ENCODE measurements at places on chromosomes 2 and 18.

GRCh38 chr2:168434146-168434545 is 21.9 kb upstream of the CERS6 start:
- DNase-seq: no peak

DNA sequence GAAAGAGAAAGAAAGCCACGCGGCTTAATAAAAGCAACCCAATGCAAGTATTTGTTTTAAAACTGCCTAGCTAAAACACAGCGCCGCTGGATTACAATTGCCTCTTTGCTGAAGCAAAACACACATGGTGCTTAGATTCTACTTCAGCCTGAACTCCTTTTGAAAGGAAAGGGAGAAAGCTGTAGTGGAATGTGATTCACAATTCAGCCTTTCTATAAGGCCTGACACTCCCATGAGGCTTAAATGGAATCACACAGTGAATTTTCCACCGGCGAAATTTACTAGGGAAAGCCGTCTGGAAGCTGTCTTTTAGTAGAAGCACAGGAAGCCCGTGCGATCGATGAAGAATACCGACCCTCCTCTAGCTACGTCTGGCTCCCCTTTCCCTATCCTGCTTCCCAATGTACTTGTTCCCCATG is 348.0 kb downstream of the DLGAP1 start:
- no peak for DNase-seq

DNA sequence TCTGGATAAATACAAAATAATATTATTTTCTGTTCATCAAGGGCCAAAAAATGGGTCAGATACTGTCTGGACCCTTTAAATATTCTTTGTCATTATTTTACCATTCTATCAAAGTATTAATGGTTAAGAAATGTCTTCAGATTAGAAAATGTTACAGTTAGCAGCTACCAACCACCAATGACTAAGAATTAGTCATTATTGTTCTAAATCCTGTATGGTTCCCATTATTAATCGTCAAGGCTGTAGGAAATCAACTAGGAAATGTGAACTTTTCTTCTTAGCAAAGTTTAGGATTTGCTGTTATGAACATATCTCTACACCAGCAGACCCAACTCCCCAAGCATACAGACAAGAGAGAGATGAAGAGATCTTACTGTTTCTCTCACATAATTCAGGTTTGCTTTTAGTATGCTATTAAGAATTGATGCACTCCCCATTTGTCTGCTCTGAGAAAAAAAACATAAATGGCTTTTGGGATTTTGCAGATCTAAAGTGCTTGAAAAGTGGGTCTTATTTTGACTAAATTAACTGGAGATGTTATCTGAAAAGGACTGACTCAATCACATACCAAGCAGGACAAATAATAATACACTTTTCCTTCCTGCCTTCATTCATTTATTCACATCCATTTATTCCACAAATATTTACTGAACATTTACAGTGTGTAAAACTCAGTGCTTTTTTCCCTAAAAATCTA is 147.7 kb downstream of the PPP1R1C start:
- no peak for DNase-seq

DNA sequence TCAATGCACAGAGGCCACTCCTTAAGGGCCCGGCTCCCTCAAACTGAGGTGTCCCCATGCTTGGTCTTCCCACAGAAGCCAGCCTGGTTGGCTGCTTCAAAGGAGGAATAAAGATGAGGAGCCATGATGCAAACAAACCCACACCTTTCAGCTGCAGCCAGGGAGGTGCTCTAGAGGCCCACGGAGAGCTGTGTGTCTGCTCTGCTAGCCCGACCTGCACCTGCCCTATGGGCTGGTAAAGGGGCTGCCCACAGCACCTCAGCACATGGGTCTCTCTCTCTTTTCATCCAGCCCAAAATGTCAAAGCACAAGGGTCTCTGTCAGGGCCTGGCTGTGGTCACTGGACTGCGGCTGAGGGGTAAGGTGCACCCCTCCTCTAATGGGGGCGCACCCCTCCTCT is 132.1 kb downstream of the MSH2 start:
- DNase-seq: no peak

DNA sequence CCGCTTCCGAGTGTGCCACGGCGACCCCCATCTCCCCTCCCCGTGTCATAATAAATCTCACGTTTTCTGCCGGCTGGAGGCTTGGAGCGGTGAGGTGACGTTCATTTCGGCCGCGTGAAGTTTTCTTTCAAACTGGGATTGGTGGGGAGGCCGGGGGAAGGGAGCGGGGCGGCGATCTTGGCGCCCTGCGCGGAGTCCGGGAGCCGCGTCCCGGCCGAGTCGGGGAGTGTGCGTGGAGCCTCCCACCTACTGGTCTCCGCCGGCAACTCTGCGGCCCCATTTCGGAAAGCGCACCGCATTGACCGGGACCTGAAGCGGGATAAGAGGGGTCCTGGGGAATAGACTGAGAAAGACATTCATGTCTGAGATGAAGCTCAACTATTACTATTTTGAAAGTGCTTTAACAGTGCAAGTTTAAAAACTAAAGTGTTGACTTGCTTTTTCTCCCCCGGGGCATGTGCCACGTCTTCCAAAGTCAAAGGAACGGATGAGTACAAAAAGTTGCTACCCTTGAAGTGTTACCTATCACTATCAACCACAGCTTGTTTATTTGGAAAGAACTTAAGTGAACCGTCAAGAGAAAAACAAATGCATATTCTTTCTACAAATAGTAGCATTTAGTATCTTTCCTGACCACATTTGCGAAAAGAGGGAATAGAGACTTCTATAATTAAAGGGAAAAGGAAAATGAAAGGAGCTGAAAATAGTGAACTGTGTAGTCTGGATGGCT is 818 bp upstream of the IKZF2 start:
- peak; percentile 74 for DNase-seq

- no peak for DNase-seq
These were observed 207.0 kb upstream of the AGAP1 start for GRCh38 chr2:235286622-235287374.

GRCh38 chr2:207088839-207089238 is 76.9 kb downstream of the KLF7 start:
- no peak for DNase-seq

DNA sequence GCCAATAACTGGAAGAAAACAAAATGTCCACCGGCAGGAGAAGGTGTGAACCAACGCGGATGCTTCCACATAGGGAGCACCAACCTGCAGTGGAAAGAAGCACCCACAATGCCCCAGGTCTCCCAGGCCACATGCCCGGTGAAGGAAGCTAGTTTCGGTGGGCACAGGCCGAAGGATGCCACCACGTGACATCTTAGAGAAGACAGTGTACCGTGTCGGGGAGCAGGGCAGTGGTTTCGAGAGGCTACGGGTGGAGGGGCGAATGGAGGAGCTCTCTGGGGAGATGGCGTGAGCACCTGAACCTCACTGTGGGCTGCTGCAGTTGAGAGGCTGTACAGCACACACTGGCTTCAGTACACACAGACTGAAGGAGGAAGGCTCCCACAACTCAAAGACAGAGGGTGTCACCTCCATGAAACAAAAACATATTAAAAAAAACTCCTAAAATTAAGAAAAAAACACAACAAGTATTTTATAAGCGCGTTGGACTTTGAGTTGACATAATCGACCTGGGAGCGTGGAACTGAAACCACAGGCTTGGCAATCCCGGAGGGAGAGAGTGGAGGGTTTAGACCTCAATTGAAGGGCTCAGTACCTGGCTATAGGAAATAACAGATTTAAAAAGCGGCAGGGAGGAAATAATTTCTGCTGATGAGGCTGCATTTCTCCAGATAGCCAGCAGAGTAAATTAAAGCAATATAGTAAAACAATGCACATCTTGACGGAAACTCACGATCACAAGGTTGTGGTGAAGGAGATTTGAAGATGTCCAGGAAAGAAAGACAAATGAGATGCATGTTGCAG is 160.1 kb downstream of the RTP5 start:
- no peak for DNase-seq

DNA sequence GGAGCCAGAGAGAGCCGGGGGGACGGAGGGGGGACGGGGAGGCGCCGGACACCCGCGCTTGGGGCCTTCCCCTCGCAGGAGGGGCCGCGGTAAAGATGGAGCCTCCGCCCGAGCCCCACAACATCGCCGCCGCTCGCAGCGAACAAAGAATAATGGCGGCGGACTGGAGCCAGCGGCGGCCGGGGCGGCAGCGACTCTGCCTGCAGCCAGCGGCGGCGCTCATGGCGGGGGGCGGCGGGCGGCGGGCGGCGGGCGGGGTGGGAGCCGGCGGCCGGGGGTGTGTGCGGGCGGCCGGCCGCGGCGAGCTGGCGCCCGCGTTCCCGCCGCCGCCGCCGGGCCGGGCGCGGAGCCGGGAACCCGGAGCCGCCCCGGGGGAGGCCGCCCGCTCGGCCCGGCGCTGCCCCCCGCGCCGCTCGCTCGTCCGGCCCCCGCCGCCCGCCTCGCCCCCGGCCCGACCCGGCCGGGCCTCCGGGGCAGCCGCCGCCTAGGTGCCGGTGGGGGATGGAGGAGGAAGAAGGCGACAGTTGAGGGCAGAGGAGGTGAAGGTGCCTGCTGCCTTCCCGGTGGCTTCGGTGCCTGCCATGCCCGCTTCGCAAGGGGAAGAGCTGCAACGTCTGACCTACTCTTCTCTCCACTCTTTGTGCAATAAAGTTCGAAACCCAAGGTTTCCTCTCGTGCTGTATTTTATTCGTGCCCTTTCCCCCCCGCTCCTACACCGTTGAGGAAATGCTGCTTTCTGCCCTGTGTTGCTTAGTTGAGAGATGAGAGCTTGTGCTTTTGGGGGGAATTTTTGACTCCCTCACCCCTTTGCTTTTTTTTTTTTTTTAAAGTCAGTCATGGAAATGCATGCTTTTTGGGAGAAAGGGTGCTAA is 634 bp downstream of the CREB1 start:
- peak; percentile 62 for DNase-seq

- no peak for DNase-seq
These were observed 89.2 kb upstream of the CTDP1 start for GRCh38 chr18:79590191-79591031.

DNA sequence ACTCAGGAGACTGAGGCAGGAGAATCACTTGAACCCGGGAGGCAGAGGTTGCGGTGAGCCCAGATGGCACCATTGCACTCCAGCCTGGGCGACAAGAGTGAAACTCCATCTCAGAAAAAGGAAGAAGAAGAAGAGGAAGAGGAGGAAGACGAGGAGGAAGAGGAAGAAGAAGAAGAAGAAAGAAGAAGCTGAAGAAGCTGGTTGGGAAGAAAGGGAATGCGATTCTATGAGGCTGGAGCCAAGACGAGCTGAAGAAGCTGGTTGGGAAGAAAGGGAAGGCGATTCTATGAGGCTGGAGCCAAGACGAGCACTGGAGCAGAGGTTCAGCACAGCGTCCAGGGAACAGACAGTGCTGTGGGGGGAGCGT is 30.3 kb upstream of the TAF1B start:
- no peak for DNase-seq

DNA sequence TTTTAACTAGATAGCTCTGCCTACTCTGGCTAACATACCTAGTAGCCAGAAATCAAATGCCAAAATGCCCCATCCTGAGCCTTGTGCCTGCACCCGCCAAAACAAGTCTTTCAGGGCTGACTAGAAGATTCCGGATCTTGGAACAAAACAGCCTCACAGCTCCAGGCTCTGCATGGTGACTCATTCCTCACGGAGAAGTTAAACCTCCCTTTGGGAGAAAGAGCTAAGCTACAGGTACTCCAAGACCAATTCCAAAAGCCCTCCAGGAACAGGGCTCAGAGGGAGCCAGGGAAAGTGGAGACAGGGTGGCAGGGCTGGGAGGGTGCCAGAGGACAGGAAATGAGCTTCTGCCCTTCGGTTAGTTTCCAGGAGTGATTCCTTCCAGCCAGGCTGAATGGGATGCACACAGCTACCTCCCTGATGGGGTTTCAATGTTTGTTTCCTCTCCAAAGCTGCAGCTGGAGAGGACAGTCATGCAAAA is 295.6 kb downstream of the TNS1 start:
- DNase-seq: no peak

DNA sequence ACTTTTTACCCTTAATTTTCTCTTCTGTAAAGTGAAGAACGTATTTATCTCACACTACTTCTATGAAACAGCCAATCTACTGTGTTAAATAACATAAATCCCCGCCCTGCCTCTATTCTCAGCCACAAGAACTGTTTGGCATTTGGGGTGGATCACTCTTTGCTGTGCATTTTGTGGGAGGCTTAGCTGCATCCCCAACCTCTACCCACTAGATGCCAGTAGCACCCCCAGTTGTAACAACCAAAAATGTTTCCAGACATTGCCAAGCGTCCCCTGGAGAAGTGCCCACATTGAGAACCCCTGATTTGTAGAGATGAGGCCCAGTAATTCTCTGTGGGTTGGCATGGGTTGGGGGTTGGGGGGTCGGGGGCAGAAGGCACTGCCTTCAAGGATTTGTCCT is 94.7 kb upstream of the BOD1L2 start:
- no peak for DNase-seq

DNA sequence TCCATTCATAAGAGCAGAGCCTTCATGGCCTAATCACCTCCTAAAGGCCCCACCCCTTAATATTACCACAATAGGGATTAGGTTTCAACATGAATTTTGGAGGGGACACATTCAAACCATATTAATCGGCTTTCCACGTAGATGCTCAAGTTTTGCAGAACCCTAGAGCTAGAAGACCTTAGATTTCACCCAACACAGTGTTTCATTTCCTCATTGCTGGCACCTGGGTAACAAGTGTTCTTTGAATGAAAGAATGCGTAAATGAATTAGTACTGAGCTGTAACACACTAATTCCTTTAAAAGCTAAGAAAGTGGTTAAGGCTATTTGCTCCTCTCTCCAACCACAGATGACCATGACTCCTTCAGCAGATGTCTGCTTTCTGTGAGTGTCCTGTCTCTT is 252.5 kb downstream of the SMAD2 start:
- no peak for DNase-seq

DNA sequence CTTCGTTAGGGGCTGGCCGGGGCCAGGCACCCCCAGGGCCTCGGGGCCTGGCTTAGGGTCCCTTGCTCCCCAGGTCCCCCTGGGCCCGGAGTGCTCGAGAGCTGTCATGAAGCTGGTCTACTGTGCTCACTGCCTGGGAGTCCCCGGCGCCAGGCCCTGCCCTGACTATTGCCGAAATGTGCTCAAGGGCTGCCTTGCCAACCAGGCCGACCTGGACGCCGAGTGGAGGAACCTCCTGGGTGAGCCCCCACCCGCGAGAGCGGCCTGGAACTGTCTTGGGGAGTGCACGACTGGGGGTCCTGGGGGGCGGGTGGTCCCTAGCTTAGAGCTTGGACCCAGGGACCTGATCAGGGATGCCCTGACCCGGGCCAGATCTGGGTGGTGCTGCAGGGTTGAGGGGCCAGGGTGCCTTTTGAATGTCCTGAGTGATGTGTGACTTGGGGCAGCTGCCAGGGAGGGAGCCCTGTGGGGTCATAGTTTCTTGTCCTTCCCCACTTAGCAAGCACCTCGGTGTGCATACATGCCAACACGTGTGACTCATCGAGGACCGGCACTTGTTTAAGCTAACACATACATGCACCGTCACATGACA is 27.9 kb downstream of the GPC1 start:
- DNase-seq: no peak

DNA sequence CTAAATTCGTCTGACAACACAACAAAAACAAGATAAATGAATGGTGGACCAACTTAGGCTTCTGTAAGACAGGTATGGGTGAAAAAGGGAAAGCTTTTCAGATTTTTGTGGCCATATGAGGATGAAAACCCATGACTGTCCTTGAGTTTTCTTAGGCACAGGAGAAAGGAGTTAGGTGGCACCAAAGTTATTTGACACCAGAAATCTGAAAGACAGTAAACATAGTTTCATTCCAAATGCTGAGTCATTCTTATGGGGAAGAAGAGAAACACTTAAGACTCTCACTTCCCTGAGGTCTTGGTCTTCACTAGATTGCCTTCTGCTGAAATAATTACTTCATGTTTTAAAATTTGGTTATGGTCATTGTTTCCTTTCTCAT is 5.2 kb upstream of the GPD2 start:
- DNase-seq: peak; percentile 61

- DNase-seq: no peak
These were observed 21.7 kb upstream of the GALNT1 start for GRCh38 chr18:35559867-35560266.
